HFFc6 (cell line): ENCODE measurements at places on chromosomes 6 and 20. TPM values are rescaled to one million over a fixed set of nuclear protein-coding genes. Genes with fewer than 3 reads are reported as not detected.
A peak's percentile ranks its signal among the peaks of the same experiment; 100 is the strongest.

DNA sequence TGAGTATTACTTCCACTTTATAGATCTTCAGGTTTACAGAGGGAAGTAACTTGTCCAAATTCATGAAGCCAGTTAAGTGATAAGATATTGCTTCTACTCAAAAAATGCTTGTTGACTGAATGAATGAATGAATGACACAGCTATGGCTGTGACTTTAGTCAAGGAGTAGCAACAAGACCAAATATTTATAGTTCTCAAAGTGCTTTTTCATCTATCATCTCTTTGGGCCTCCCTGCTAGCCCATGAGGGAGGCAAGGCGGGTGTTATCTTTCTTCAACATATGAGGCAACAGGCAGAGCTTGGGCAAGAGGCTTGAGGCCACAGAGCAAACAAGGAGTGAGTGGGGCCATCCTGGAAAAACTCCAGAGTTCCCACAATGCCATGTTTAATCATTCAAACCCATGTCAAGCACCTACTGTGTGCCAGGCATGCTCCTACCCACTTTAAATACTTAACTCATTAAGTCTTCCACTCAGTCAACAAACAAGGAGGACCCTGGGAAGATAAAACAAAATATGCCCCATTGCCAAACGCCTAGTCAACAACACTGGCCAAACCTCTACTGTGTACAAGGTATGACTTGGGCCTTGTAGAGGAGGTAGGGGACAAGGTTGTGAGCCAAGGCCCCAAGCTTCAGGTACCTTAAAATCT is 15.9 kb downstream of the BCL2L1 start:
- DNase-seq: no peak
- peaks cover 60% of the 10 kb centered on the region for H3K4me1 ChIP-seq
- H3K4me3 ChIP-seq: no peak overlapping the region
- H3K27me3 ChIP-seq: peaks cover 2% of the 10 kb centered on the region; the same call in 1 of the 2 replicates
- H3K36me3 ChIP-seq: peaks cover 48% of the 10 kb centered on the region

DNA sequence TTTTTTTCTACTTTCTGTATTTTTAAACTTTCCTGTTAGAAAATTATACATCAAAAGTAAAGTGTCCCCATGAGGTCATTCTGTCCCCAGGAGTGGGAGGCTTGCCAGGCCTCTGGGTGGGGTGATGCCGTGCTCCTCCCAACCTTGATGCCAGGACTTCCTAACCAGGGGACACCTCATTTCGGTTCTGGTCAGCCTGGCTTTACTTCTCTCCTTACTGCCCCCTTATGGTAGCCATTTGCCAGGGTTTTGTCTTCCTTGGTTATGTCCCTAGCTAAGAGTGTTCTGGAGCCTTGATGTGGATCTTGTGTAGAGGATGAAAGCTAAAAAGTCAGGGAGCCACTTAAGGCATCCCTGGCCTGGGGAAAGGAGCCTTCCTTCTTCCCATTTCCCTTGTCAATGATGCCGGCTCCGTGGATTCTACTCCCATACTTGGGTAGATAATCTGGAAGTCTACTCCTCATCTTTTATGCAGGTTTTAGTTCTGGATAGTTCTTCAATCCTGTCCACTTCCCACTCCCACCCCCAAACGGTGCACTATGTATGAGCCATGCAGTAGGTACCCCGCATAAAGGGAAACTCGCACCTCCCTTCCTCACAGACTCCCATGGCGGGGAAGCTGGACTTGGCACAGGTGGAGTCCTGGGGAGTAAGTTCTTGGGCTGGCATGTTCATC is 164.1 kb upstream of the SALL4 start:
- no peaks in the 10 kb centered on the region for H3K27me3 ChIP-seq
- no peak overlapping the region for H3K27ac ChIP-seq
- H3K36me3 ChIP-seq: no peaks in the 10 kb centered on the region
- H3K4me1 ChIP-seq: no peaks in the 10 kb centered on the region; the same call in 1 of the 2 replicates
- H3K4me3 ChIP-seq: no peak overlapping the region

DNA sequence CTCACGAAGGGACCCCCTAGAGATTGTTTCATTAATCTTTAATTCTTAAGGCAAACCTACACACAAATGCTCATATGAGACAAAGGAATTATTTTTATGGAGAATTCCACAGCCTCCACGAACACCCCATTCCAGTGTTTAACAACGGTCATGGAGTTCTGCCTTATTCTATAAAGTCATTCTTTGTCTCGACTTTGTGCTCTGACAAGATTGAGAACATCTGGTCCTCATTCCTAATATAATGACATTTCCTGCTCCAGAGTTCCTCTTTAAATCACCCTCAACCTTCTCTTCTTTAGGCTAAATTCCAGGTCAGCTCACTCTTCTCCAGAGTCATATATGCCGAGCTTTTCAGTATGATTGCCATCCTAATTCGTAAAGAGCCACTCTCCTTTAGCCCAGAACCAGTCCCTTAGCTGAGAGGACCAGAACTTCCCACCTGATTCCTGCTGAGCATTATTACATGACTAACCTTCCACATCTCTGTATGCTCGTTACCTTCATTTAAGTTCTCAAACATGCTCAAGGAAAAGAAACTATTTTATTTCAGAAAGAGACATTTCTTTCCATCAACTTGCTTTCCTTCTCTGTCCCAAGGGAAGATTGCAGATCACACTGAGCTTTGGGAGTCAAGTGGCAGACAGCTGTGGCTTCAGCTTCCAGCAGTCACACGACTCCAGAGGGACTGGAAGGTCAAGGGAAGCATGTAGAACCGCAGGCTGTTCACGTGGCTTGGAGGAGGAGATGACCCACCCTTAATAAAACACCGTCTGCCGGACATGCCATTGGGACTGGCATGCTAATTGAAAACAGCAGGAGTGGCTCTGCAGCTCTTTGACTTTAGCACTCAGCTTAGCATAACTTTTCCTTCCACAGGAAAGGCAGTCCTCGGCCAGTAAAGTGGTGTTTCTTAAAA is 467.1 kb upstream of the HSF2 start:
- peak overlapping the region; percentile 86 for H3K4me3 ChIP-seq
- peaks cover 29% of the 10 kb centered on the region for H3K4me1 ChIP-seq
- H3K36me3 ChIP-seq: peaks cover 10% of the 10 kb centered on the region
- peak; percentile 96 for DNase-seq

GRCh38 chr6:20856681-20857288 is 322.5 kb downstream of the CDKAL1 start:
- no peaks in the 10 kb centered on the region for H3K4me1 ChIP-seq
- DNase-seq: no peak
- H3K27me3 ChIP-seq: peaks cover 2% of the 10 kb centered on the region
- H3K4me3 ChIP-seq: no peak overlapping the region
- no peak overlapping the region for H3K27ac ChIP-seq

- H3K4me1 ChIP-seq: no peaks in the 10 kb centered on the region
- H3K4me3 ChIP-seq: no peak overlapping the region
- no peak overlapping the region for H3K27ac ChIP-seq
- no peaks in the 10 kb centered on the region for H3K27me3 ChIP-seq
- no peaks in the 10 kb centered on the region for H3K36me3 ChIP-seq
Measured at GRCh38 chr6:117932676-117933075, 25.6 kb downstream of the SLC35F1 start.

- H3K27ac ChIP-seq: no peak overlapping the region
- H3K4me1 ChIP-seq: no peaks in the 10 kb centered on the region
- H3K4me3 ChIP-seq: no peak overlapping the region
- H3K27me3 ChIP-seq: peaks cover 3% of the 10 kb centered on the region; the same call in 1 of the 2 replicates
Measured at GRCh38 chr6:170108456-170108855, 182.4 kb downstream of the DLL1 start.

- H3K4me3 ChIP-seq: no peak overlapping the region
- H3K27me3 ChIP-seq: no peaks in the 10 kb centered on the region
- no peak overlapping the region for H3K27ac ChIP-seq
- no peaks in the 10 kb centered on the region for H3K36me3 ChIP-seq
- no peak for DNase-seq
- no peaks in the 10 kb centered on the region for H3K4me1 ChIP-seq
Measured at GRCh38 chr20:14761903-14762302, 424.5 kb upstream of the FLRT3 start.

DNA sequence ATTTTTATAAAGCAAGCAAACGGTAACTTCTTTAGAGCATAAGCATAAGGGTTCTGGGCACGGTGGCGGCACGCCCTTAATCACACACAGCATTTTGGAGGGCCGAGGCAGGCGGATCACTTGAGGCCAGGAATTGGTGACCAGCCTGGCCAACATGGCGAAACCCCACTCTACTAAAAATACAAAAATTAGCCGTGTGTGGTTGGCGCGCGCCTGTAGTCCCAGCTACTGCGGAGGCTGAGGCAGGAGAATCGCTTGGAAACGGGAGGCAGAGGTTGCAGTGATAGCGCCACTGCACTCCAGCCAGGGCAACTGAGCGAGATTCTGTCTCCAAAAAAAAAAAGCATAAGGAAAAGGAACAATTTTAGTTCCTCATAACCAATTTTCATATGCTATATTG is 2.6 kb downstream of the SENP6 start:
- no peak overlapping the region for H3K27ac ChIP-seq
- no peaks in the 10 kb centered on the region for H3K27me3 ChIP-seq
- H3K36me3 ChIP-seq: peaks cover 21% of the 10 kb centered on the region
- peaks cover 63% of the 10 kb centered on the region for H3K4me1 ChIP-seq
- no peak for DNase-seq
- H3K4me3 ChIP-seq: peak overlapping the region; percentile 94

DNA sequence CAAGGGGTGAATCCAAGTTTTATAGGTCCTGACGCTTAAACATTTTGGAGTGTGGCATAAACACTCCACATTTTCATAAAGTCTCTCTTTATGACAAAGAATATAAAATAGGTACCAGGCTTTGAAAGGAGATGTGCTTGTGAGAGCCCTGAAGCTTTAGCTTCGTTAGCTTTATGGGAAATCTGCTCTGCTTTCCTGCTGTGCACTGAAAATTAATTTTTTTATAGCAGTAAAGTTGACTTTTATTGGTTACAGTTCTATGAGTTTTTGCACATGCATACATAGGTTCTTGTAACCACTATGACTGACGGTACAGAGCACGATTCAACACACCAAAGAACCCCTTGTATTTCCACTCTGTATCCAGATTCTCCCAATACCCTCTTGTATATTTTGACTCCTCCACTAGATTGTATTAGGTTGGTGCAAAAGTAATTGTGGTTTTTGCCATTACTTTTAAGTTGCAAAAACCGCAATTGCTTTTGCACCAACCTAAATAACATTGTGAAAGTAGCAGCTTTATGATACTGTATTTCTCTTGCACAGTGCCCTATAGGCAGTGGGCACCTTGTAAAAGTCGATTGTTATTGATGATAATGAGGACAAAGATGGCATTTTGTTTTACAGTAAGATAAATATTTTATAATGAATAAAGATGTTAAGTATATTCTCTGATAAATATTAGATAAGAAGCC is 145.2 kb upstream of the AKIRIN2 start:
- H3K4me1 ChIP-seq: no peaks in the 10 kb centered on the region
- no peak overlapping the region for H3K4me3 ChIP-seq
- H3K36me3 ChIP-seq: no peaks in the 10 kb centered on the region
- DNase-seq: no peak
- no peak overlapping the region for H3K27ac ChIP-seq

DNA sequence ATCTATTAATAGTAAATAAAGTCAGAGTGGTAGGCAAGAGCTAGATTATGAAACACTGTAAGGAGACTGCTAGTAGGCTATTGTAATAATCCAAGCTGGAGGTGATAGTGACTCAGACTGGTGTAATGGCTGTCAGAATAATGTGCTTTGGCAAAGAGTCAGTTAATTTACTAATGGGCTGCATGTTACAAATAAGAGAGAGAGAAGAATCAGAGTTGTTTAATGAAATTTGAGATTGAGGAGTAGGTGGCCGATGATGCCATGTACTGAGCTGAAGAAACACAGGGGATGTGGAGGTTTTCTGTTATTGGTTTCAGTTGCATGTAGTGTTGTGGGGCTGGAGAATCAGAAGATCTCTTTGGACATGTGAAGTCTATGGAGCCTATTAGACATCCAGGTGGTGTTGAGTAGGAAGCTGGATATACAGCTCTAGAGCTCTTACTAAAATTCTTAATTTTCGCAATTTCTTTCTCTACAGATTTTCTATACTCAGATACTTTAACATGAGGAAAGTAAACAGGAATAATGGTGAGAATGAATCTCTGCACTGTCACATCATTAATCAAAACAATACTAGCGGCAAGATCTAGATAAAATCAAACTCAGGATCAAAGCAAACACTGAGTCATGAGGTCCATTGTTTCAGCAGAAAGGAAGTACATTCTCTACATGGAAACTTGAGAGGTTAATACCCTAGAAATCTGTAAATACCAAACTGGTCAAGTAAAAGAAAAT is 167.7 kb downstream of the SIM1 start:
- peak overlapping the region; percentile 60 for H3K4me3 ChIP-seq
- H3K36me3 ChIP-seq: no peaks in the 10 kb centered on the region
- peaks cover 2% of the 10 kb centered on the region; the same call in 1 of the 2 replicates for H3K27me3 ChIP-seq
- peak; percentile 80 for DNase-seq
- peaks cover 91% of the 10 kb centered on the region for H3K4me1 ChIP-seq

DNA sequence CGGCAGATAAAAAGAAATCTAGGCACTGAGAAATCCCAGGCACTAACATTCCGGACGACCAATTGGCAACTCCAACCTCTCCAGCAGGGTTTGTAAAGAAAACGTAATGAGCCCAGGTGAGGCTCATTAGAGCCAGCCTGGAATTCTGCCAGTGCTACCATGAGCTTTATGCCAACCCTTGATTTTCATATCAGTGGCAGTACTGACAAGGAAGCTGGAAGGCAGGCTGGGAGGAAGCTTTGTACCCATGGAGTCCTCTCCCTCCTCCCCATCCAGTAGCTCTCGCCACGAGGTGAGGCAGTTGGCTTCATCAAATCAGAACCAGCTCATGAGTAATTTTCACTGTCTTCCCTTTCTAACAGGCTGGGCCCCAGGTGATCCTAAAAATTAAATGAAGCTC is 250.2 kb downstream of the ZNF217 start:
- no peak overlapping the region for H3K4me3 ChIP-seq
- no peak overlapping the region for H3K27ac ChIP-seq
- peaks cover 3% of the 10 kb centered on the region for H3K27me3 ChIP-seq
- DNase-seq: no peak
- H3K36me3 ChIP-seq: no peaks in the 10 kb centered on the region
- no peaks in the 10 kb centered on the region for H3K4me1 ChIP-seq

GRCh38 chr6:14290772-14291330 is 173.3 kb downstream of the CD83 start:
- H3K4me3 ChIP-seq: no peak overlapping the region
- H3K27ac ChIP-seq: no peak overlapping the region
- no peak for DNase-seq
- H3K4me1 ChIP-seq: peaks cover 15% of the 10 kb centered on the region
- H3K27me3 ChIP-seq: peaks cover 4% of the 10 kb centered on the region; the same call in 1 of the 2 replicates

- no peaks in the 10 kb centered on the region for H3K36me3 ChIP-seq
- H3K27ac ChIP-seq: no peak overlapping the region
- no peaks in the 10 kb centered on the region for H3K4me1 ChIP-seq
- H3K4me3 ChIP-seq: no peak overlapping the region
- DNase-seq: no peak
Measured at GRCh38 chr6:48290595-48290994, 179.6 kb upstream of the PTCHD4 start.

- peaks cover 22% of the 10 kb centered on the region for H3K4me1 ChIP-seq
- peak; percentile 54 for DNase-seq
- no peaks in the 10 kb centered on the region for H3K36me3 ChIP-seq
- peak overlapping the region; percentile 68 for H3K27ac ChIP-seq
- no peaks in the 10 kb centered on the region for H3K27me3 ChIP-seq
Measured at GRCh38 chr6:134253681-134254080, 64.2 kb downstream of the SGK1 start.

CENPQ gene
- total RNA-seq: 7.2 to 14.3 TPM (median 12.3 TPM) in 3 replicates

CEP250 gene
- total RNA-seq: 18.9 to 20.5 TPM (median 19.2 TPM) in 3 replicates

ADGB gene
- not detected in 3 replicates for total RNA-seq

SLC32A1 gene
- total RNA-seq: not detected in 3 replicates

DEFB124 gene
- total RNA-seq: not detected in 3 replicates

DPPA5 gene
- not detected in 3 replicates for total RNA-seq

TGM2 gene
- total RNA-seq: 106 to 419 TPM (median 269 TPM) in 3 replicates

CRISP3 gene
- total RNA-seq: not detected in 3 replicates

CRIP3 gene
- total RNA-seq: not detected in 3 replicates
